ENCODE measurements at places on chromosomes 11 and 22.

- no peak for DNase-seq
These were observed 189.8 kb downstream of the CSNK2A3 start for GRCh38 chr11:11163236-11163635.

- DNase-seq = no peak
These were observed 599.8 kb downstream of the DLG2 start for GRCh38 chr11:85027346-85027745.

DNA sequence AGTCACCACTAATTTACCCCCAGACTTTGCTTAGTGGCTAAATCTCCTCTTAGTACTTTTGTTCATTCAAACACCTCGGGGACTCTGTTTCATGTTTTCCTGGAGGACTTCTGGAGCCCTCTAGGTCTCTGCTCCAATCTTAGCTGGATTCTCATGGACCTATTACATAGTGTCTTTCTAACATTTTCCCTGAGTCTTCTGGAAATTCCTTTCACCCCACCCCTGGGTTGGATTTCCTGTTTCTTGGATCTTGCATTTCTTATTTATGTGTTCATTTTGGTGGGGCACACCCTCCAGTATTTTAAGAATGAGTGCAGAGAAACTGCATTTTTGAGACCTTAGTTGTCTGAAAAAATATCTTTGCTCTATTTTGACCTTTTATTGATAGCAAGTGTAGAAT, 220.1 kb downstream of the BLID start:
- no peak for DNase-seq

DNA sequence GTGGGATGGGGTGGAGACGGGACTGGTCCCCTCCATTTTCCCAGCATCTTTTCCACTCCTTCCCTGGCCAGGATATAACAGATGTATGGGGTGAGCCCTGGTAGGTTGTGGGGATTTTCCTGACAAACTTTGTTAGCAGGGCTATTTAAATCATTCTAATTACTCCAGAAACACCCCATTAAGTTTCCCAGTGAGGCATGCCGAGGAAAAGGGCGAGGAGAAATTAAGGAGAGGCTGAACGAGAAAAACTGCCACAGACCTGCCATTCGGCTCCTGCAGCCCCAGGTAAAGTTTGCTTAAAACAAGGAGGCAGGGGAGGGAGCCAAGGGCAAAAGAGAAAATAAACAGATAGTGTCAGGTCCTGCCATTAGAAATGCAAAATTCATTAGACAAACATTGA, 428.2 kb downstream of the BUD13 start:
- no peak for DNase-seq

DNA sequence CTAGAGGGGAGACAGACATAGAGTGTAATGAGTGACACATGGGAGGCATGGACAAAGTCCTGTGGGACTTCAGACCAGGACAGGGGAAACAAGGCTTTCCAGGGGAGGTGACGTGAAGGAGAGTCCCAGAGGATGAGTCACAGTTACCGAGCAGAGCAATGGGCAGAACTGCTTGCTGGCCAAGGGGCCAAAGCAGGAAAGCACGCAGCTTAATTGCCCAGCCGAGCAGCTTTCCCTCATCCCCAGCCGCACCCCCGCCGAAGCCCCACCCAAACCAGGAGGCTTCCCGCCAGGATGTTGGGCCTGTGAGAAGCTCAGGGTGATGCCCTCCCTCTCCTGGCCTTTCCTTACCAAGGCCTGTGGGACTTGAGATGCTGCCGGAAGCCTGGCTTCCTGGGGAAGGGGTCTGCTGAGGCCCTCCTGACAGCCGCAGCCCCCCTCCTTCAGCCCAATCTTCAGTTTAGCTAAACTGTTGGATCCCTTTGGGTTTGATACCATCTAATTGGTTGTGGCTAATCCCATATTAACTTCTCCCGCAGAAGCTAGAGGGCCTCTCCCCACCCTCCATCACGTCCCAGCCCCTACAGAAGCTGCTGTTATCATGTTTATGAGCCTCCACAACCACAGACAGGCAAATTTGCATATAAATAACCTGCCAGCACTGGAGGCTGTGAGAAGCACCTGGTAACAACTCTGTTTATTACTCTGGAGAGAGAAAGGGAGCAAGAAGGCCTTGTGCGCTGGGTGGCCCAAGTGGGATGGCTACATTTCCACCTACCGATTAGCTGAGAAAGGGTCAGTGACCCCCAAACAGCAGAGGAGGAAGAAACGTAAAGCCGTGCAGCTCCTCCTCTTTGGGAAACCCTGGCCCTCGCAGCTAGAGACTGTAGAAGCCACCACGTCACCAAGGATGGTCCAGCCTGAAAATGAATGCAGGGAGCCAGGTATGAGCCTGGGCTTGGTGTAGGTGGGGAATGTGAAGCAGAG, 80.0 kb downstream of the TRIM29 start:
- DNase-seq = no peak

- no peak for DNase-seq
These were observed 38.4 kb downstream of the KCNQ1OT1 start for GRCh38 chr11:2661173-2662023.

- no peak for DNase-seq
These were observed 21.8 kb upstream of the SLC22A24 start for GRCh38 chr11:63165706-63166310.

GRCh38 chr22:38832005-38832978, 11.5 kb downstream of the NPTXR start:
- no peak for DNase-seq

DNA sequence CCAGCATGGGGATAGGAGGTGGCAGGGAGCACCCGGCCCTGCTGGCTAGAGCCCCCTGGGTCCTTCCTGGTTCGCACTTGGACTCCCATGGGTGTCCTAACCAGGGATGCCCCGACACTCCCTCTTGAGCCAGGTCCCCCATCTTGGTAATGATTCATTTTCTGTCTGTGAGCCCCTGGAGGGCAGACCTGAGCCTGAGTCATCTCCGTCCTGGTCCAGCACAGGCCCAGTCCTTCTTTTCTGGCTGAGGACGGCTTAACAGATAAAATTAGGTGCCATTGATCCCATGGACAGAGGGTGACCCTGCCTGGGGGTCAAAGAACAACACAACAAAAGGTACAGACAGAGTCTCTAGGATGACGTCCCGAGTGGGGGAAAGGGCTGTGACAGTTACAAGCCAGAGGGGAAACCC, 3.5 kb downstream of the RHOD start:
- DNase-seq = no peak

DNA sequence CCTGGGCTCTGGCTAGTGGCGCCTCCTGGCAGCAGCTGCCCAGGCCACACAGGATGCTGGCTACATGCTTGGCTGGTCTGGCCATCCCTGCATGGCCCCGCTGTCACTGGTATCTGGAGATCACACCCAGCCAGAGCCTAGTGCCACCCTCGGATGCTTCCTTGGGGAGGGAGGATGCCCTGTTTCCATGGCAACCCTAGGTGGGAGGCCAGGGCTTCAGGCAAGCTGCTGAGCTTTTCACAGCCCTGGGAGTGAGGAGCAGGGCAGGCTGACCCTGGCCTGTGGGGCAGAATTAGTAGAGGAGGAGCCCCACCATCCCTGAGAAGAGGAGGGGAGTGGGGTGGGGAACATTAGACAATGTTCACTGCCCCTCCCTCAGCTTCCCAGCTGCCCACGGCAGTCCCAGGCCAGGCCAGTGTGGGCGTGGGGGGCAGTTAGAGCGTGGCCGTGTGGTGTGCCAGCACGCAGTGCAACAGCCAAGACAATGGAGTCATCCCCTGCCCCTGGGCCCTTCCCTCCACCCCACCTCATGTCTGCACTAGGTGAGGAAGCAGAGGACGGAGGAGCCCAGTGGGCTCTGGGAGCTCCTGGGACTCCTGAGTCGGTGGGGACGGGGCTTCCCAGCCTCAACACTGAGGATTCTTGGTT, 50.4 kb downstream of the PARVB start:
- DNase-seq = no peak

GRCh38 chr11:16184588-16184987, 171.8 kb downstream of the SOX6 start:
- no peak for DNase-seq

GRCh38 chr11:96173422-96173821, 169.6 kb downstream of the MAML2 start:
- DNase-seq = no peak

DNA sequence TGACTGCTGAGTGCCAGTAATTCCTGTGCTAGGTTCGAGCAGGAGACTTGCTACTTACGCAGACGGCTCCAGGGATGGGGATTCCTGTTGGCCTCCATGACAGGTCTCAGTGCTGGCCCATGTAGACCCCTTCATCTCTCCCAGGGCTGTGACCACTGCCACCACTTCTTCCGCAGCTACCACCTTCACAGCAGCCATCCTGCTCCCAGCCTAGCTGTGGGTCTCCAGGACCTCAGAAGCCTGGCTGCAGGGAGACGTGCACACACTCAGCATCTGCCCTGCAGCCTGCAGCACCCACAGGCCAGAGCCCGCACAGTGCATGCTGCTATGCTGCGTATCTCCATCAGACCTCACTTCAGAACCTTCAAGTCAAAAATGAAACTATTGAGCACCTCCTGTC, 1503.9 kb downstream of the BRD1 start:
- no peak for DNase-seq

GRCh38 chr11:10659339-10660216, 34.0 kb downstream of the IRAG1 start:
- no peak for DNase-seq

DNA sequence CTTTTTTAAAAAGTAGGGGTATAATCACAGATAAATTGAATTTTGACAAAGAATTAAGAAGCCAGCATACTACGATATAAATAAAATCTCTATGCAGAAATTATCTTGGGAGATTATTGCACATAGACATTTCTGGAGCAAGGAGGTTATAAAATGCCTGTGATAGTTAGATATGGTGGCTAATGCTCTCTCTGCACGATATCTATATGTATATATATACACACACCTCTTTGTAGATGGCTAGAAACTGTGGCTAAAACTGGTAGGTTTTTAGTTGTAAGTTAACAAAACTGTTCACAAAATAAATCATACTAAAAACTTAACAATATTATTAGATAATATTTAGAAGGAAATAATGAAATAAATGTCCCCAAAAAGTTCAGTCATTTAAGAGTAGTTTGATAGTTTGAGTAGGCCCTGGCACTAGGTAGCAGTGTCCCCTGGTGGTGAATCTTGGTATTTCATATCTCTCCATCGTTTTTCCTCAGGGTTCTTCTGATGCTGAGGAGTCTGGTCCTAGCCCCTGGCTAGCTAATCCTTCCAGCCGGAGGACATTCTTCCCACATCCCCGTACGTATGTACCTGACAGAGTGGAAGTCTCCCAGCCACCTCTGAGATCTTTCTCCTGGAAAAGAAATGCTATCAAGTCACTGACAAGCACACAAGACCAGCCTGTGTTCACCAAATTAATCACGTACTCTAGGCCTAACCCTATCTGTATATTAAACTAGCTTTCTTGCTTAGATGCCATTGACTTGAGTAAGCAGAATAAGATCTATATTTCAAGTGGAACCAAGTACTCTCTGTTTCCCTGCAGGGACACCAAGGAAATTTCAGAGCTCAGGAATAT, 32.2 kb downstream of the ART5 start:
- no peak for DNase-seq

- no peak for DNase-seq
These were observed 48.8 kb upstream of the B3GAT1 start for GRCh38 chr11:134460881-134461280.

- DNase-seq = no peak
These were observed 9.8 kb downstream of the APOBEC3D start for GRCh38 chr22:39030705-39031104.

DNA sequence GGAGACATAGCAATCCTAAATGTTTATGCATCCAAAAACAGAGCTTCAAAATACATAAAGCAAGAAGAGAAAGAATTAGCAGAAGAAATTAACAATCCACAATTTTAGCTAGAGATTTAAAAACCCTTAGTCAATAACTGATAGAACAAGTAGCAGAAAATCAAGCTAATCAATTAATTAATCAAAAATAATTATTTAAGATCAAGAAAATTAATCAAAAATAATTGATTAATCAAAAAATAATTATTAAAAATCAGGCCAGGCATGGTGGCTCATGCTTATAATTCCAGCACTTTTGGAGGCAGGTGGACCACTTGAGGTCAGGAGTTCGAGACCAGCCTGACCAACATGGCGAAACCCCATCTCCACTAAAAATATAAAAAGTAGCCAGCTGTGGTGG, 29.2 kb downstream of the C11orf24 start:
- DNase-seq = no peak

GRCh38 chr22:49671331-49672013, 156.2 kb downstream of the BRD1 start:
- no peak for DNase-seq

DNA sequence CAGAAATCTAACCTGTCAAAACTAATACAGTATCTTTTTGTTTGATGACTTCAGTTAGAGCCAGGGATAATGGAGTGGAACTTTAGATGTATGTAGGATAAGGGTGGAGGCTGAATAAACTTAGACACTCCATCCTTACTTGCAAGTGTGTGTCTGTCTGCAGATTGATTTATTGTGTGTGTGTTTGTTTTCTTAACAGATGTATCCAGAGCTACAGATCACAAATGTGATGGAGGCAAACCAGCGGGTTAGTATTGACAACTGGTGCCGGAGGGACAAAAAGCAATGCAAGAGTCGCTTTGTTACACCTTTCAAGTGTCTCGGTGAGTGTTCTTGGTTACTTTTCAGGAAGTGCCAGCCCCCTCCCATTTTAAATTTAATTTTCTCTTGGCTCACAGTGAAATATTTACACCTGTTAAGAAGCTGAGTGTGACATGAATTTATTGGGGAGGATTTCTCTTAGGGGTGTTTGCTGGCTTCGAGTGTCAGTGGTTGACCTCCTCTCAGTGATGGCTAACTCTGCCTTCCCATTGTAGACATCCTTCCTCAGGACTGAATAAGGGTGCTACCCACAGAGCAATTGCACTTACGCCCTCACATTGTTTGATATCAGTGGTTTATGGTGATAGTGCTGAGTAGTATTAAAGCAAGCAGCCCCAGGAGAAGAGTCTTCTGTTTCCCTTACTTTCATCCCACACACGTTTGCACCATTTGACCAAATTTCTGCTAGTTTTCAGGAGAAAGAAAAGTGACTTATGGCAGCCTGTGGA, 40.8 kb downstream of the APLP2 start:
- DNase-seq = no peak

DNA sequence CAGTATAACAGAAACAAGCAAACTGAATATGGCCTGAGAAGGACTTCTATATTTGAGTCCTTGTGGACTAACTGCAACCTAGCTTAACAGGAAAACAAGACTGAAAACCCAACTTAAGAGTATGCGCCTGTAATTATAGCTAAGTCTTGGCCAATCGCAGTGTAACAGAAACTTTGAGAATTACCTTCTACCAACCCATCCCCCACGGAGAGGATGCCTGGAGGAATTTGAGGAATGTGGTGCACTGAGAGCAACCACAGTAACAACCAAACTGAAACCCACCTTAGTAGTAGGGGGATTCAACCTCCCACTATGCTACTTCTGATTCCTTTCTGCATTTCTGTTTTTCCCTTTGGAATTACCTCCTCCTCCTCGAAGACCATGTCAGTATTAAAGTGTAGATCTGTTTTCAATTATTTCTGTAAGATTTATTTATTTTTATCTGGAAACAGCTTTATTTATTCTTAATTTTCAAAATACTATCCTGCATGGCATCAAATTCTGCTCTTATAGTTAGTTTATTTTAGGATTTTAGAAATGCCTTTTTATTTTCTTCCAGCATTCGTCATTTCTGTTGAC, 393.6 kb downstream of the KCNA4 start:
- no peak for DNase-seq

All from stimulated activated CD8-positive, alpha-beta memory T cell treated with anti-CD3 and anti-CD28 coated beads, Interleukin-15, amount 100 ng/mL, for 48 hours (primary cell).